ENCODE measurements at places on chromosomes 16 and 17.

DNA sequence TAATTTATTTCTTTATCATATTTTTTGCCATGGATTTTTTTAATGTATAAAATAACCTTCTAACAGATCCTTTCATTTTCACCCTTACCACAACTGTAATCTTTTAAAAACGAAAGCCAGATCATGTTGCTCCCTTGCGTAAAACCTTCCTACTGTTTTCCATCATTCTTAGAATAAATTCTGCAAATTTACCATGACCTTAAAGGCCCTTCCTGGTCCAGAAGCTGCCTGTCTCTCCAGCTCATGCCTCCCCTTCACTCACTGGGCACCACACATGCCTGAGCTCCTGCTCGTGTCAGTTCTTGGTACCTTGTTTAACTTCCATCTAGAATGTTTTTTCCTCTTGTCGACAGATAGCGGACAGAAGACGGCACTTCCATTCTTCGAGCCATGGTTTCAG lies 245.0 kb upstream of the CDH5 start:
- no peak for DNase-seq
- no peaks in the 10 kb centered on the region for H3K36me3 ChIP-seq
- H3K27ac ChIP-seq, result no peak overlapping the region
- H3K4me3 ChIP-seq, result no peak overlapping the region
- H3K27me3 ChIP-seq, result peaks cover 7% of the 10 kb centered on the region

DNA sequence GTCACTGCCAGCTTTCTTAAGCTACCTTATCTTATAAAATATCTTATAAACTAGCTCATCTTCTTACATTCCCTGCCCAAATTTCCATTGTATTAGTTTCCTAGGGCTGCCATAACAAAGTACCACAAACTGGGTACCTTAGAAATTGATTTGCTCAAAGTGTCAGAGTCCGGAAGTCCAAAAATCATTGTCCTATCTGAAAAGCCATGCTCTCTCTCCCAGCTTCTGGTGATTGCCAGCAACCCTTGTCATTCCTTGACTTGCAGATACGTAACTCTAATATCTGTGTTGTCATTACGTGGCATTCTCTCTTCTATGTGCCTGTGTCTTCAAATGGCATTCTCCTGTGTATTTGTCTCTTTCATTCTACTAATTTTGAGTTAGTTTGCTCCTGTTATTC lies 2.3 kb upstream of the ABCA10 start:
- no peak overlapping the region for H3K27ac ChIP-seq
- DNase-seq, result no peak
- H3K4me1 ChIP-seq, result peaks cover 13% of the 10 kb centered on the region
- H3K36me3 ChIP-seq, result peaks cover 3% of the 10 kb centered on the region
- H3K27me3 ChIP-seq, result no peaks in the 10 kb centered on the region
- H3K4me3 ChIP-seq, result no peak overlapping the region

- no peaks in the 10 kb centered on the region for H3K36me3 ChIP-seq
- no peaks in the 10 kb centered on the region for H3K4me1 ChIP-seq
- H3K27ac ChIP-seq, result no peak overlapping the region
- peaks cover 25% of the 10 kb centered on the region for H3K27me3 ChIP-seq
These were observed 104.0 kb downstream of the TMEM132E start for GRCh38 chr17:34683390-34683789.

DNA sequence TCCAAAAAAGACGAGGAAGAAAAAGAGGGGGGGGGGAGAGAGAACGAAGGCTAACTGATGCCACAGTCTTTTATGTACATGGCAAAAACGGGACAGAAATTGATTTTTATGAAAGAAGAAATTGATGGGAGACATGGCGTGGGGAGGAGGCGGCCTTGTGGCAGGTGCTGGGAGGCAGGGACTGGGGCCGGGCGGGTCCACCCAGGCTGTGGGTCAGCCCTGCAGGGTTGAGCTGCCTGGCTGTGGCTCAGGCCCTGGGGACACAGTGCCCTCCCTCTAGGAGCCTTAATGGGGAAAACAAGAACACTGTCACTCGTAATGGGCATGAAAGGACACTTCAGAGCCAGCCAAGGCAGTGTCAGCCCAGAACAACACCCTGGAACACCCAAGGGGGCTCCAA lies 34.8 kb downstream of the SNX20 start:
- DNase-seq, result no peak
- no peak overlapping the region for H3K27ac ChIP-seq
- H3K36me3 ChIP-seq, result no peaks in the 10 kb centered on the region
- H3K27me3 ChIP-seq, result peaks cover 10% of the 10 kb centered on the region
- no peaks in the 10 kb centered on the region for H3K4me1 ChIP-seq

GRCh38 chr16:9508328-9508936 lies 417.0 kb downstream of the HAPSTR1 start:
- no peaks in the 10 kb centered on the region for H3K4me1 ChIP-seq
- no peaks in the 10 kb centered on the region for H3K36me3 ChIP-seq
- peaks cover 2% of the 10 kb centered on the region for H3K27me3 ChIP-seq
- no peak overlapping the region for H3K4me3 ChIP-seq

All from memory B cell (primary cell).